ENCODE measurements at places on chromosomes 12 and 14.

DNA sequence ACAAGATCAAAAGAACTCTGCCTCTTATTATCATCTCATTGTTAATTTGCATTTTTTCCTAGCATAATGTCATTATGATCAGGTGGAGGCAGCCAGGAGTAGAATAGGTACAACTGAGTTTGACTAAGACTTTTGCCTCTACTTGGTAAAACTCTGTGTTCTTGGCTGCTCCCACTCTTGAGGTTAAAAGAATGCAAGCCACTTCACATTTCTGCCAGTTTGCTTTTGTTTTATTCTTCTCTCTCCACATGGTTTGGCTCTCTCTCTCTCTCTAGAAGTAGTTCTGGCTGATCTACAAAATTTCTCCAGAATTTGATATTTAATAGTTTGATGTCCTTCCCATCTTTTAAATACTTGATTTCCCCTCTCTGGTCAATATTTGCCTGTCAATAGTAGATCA lies 170.7 kb upstream of the E2F7 start:
- DNase-seq: no peak

DNA sequence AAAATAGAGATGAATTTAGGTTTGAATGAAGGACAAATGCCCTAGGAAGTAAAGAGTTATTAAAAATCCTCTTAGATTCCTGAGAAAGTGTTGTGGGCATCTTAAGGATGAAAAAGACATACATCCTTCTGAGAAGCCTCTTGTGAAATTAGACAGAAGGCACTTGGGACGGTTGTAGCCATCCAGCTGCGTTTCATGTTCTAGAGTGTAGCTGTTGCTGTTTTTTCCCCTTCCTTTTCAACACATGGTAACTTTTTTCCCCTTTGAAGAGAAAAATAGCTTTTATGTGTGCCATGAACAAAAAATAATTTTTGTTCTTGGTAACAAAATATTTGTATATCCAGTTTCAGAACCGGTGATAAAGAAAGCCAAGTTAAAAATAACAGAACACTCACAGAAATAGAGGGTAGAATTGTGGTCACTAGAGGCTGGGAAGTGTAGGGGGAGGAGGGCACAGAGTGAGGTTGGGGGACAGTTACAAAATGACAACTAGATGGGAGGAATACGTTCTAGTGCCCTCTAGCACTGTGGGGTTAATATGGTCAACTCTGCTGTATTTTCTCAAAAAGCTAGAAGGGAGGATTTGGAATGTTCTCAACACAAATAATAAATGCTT lies 58.4 kb downstream of the PTHLH start:
- DNase-seq: no peak

DNA sequence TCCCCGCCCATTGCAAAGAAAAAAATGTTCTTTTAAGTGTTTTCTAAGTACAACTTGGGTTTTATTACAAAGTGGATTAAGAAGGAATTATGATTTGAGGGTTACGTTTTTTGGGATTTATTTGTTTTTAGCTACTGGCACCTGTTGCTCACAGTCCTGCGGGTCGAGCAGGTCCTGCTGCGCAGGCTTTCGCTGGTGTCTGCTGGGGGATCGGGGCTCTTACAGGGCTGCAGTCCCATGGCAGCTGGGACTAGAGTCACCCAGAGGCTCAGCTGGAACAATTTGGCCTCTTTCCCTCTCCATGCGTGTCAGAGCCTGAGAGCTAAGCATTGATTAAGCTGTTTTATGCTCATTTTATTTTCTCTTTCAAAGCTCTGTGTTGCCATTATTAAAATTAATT lies 55.6 kb upstream of the DYNC1H1 start:
- no peak for DNase-seq

DNA sequence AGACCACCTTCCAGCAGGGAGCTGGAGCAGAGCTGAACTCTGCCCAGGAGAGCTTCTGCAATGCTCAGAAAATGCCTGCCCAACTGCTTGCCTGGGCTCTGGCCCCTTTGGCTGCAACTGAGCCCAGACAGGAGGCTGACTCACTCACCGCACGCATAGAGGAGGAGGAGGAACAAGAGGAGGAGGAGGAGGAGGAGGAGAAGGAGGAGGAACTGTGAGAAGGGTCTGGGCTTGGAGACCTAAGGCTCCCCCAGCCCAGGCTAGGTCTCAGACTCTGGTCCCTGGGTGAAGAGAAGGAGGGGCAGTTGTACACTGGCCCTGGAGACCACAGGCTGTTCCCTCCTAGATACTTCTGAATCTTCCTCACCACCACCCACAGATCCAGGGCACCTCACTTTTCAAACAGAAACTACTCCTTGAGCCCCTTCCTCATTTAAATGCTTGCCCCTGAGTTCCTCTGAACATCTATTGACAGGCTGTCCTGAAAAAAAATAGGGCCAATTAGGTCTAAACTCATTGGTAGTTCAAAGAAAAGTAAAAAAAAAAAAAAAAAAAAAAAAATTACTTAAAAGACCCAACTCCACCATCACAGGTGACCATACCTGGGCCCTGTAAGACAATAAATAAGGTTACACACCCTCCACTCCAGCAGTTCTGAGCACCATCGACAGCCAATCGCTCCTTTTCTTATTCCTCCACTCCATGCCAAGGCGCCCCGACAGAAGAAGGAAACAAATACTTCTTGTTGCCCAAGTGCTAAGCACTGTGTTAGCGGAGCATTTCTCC lies 674 bp downstream of the VDR start:
- no peak for DNase-seq

GRCh38 chr12:123040106-123040505 lies 59.6 kb downstream of the ARL6IP4 start:
- DNase-seq: no peak

- DNase-seq: no peak
These were observed 550 bp downstream of the TEAD4 start for GRCh38 chr12:2959505-2960389.

DNA sequence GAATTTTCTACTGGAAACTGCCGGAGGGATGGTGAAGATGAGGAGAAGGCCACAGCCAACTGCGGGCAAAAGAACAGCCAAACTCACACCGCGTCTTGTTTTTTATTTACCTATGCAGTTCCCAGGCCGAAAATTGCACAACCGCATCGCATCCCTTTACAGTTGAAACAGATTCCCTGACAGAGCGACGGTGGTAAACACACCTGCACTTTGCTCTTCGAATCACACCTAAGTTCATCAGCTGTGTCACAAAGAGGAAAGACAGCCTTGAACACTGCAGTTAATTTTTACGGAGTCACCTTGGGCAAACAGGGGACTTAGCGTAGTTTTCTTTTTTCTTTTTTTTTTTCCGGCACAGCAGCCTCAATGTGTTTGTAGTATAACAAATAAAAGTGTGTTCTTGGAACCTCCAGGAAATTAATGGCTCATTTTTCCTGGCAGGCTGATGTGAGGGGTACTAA lies 272.0 kb upstream of the DIO3 start:
- DNase-seq: no peak
